Activated naive CD4-positive, alpha-beta T cell treated with anti-CD3 and anti-CD28 coated beads, Interleukin-2, amount 50 U/mL, for 16 hours (primary cell): ENCODE measurements at places on chromosomes 5 and 9.

DNA sequence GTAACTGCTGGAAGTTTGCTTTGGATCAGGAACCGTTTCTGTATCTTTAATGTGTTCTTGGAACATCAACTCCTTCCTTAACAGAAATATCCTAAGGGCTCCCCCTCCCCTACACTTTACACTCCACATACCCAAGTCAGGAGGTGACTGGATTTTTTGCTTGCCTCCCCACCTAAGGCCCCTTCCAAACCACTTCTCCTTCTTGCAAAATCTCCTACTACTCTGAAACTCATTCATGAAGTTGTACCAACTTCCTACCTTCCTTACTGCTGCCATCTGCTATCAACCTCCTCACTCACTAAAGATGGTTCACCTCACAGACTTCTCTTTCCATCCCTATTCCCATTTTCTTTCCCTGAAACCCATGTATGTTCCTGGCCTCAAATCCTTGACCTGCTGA lies 16.1 kb downstream of the TXN start:
- DNase-seq: no peak

GRCh38 chr5:39977066-39977655 lies 552.4 kb upstream of the DAB2 start:
- DNase-seq: no peak

DNA sequence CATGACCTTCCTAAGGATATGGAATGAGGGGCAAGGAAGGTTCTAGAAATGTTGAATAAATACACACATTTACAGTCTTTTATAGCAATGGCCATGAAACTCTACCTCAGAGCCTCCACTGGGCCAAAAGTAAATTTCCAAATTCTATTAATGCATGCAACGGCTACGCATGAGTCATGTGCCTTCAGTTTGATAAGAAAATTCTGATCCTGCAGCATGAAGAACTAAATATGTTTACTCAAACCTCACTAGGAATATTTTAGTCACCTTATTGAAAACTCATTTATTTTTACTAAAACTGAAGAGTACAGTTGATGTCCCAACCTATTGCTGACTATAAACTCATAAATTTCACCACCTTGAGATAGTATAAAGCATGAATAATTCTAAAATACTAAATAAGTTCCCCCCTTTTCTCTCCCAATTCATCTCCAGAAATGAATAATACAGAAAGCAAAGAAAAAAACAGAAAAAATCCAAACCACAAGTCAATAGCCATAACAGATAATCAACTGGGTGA lies 92.4 kb downstream of the GNAQ start:
- no peak for DNase-seq

DNA sequence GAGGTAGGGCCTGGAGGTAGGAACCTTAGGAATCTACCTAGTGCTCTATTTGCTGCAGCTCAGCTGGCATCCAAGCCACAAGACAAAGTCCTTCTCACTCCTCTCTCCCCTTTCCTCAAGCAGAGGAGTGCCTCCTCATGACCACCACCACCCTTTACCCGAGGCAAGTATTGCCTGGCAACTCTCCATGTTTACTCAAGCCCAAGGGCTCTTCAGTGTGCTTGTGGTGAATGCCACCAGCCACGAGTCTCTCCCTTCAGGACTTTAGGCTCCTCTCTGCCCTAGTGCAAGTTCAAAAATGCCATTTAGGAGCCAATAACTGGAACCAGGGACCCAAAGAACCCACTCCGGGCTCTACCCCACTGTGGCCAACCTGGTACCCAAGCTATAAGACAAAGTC lies 514.5 kb upstream of the RGMB start:
- DNase-seq: no peak

- DNase-seq: no peak
Observed at GRCh38 chr5:1847611-1848010, 35.1 kb downstream of the IRX4 start.

DNA sequence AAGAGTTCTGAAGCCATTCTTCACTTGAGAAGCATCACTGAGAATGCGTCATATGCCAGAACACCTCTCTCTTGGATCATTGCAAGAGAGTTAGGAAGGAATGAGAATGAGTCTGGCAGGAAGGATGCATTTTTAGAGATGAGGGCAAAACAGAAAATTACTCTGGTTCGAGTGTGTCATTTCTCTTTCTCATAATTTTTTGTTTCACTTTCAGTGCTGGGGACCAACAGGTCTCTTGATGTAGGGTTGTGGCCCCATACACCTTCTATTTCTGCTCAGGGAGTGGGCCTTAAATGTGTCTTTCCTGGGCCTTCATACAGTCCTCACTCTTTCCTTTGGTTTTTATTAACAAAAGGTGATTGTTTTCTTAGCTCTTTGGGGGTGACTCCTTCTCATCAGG lies 302.4 kb downstream of the NR3C1 start:
- no peak for DNase-seq

DNA sequence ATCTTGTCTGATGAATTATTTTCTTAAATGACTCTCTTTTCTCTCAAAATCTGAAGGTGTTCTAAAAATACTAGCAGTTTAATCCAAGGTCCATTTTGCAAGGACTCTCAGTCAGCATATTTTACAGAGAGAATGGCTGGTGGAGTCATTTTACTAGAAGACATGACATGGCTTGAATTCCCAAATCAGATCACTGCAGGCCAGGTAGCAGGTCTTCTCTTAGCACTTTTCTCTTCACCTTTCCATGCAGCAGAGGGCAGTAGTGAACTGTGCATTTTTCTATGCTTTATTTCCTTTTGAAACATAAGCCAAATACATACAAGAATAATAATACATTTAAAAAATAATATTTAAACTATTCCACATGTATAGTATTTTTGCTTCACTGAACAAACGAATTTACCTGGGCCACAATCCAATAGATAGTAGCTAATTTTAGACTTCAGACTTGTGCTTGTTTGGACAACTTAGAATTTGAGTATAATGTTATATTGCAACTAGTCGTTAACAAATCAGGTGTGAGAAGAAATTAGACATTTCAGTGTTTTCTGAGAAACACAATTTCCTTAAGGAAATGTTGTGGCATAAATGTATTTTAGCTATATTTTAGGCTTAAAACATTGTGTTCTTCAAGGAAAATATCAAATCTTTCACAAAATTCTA lies 289.4 kb upstream of the DAB2 start:
- DNase-seq: peak; percentile 30

- DNase-seq: no peak
Observed at GRCh38 chr9:127129718-127130085, 7.3 kb upstream of the ANGPTL2 start.
